ENCODE measurements at places on chromosomes 5 and 9.

GRCh38 chr9:120394058-120394669 lies 185.8 kb downstream of the CDK5RAP2 start:
- DNase-seq = peak; percentile 72

DNA sequence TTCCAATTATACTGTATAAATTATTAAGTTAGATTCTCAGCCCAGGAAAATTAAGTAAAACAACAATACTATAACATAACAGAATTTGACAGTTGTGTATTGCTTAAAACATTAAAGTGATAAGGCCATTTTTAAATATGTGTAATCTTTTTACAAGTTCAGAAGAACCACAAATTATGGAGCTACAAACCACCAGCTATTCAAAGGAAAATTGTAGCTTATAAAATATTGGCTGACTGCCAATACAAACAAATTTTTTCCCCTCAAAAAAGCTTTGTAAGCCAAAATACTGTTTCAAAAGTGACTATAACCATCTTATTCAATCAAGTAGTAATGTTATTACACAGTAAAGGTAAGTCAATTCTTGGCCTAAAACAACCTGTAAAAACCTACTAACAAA lies 21.9 kb downstream of the STRBP start:
- DNase-seq = no peak

- DNase-seq = no peak
These were observed 5.0 kb upstream of the C1QTNF3 start for GRCh38 chr5:34047774-34048572.

GRCh38 chr5:171640480-171640879 lies 145.1 kb upstream of the SMIM23 start:
- DNase-seq = no peak

DNA sequence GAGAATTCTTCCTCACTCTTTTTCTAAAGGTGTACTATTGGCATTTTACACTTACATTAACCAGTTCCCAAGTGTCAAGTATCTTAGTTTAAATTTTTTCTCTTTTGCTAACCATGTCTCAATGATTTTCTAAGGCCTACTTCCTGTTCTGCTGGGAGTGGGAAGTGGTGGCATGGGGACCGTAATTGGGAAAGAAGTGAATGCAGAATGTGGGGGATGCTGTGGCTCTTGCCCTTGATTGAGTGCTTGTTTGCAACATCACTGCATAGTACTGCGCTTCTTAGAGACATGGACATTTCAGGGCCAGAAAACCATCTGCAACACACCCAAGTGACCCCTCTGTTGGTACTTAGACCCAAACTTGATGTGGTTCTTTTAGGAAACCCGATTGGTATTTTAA lies 32.8 kb downstream of the MRRF start:
- DNase-seq = no peak

- DNase-seq = no peak
These were observed 1.0 kb downstream of the MSX2 start for GRCh38 chr5:174725261-174725990.

GRCh38 chr9:80498001-80498555 lies 926.3 kb downstream of the TLE4 start:
- DNase-seq = no peak

GRCh38 chr9:89912605-89912953 lies 307.8 kb downstream of the GADD45G start:
- no peak for DNase-seq

DNA sequence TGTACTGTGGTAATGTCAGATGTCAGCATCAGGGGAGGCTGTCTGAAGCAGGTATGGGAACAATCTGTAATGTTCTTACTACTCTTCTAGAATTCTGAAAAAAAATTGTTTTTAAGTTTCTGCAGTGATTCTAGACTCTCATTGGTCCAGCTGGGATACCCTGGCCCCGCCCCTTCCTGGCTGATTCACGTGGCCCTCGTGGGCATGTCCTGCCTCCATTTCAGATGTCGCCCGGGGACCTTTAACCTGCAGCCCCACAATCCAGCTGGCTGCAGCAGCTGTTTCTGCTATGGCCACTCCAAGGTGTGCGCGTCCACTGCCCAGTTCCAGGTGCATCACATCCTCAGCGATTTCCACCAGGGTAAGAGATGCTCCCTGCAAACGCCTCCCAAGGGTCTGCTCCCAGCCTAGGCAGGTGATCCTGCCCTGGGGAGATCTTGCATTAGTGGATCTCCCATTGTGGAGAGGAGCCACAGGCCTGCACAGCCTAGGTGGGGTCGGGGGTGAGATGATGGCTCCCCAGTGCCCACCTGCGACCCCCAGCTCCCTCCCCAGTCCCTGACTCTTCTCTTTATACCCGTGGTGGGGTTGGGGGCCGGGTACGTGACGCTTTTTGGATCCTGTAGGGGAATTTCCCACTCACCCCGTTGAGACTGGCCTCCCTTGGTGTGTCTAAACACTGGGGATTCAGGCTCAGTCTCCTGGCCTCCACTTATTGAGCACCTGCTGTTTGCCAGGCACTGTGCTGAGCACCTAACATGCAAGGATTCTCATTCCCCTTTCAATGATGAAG lies 36.5 kb downstream of the LAMC3 start:
- no peak for DNase-seq

DNA sequence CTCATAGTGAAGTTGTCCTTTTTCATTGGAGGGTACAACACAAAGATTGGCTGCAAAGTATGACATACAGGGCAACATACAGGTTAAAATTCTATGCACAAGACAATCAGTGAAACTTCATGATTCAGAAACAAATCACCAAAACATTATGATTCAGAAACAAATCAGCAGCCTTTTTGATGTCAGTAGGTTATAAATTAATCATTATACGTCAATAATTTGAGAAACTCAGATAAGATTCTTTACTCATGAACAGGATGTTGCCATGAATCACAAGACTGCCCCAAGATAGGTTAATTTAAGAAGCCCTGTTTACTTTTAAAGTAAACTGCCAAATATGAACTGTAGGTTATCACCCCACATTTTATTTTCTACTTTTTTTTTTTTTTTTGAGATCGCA lies 62.2 kb upstream of the IL33 start:
- no peak for DNase-seq

DNA sequence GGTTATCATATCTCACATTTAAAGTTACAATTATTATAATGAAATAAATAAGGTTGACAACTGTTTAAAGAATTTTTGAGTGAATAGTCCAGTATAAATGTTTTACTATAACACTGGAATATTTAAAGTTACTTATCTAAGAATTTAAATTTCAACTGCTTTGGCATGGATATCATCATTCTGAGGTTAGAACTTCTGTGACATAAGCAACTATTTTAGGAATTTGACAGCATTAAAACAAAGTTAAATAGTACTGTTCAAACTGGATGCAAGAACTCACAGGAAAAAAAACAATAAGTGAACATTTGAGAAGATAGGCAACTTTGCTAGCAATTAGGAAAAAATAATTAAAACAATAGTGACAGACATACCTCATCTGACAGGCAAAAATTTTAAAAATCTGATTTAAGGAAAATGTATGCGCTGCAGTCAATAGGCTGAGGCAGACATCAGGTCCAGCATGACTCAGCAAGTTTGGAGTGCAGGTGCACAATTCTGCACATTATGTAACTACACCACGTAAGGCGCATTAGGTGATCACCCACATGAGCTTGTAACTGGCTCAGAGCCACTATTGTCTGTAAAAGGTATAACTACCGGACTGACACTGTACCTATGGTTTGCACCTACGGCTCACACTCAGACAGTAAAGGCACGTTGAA lies 180.6 kb downstream of the PDE4D start:
- DNase-seq = no peak

DNA sequence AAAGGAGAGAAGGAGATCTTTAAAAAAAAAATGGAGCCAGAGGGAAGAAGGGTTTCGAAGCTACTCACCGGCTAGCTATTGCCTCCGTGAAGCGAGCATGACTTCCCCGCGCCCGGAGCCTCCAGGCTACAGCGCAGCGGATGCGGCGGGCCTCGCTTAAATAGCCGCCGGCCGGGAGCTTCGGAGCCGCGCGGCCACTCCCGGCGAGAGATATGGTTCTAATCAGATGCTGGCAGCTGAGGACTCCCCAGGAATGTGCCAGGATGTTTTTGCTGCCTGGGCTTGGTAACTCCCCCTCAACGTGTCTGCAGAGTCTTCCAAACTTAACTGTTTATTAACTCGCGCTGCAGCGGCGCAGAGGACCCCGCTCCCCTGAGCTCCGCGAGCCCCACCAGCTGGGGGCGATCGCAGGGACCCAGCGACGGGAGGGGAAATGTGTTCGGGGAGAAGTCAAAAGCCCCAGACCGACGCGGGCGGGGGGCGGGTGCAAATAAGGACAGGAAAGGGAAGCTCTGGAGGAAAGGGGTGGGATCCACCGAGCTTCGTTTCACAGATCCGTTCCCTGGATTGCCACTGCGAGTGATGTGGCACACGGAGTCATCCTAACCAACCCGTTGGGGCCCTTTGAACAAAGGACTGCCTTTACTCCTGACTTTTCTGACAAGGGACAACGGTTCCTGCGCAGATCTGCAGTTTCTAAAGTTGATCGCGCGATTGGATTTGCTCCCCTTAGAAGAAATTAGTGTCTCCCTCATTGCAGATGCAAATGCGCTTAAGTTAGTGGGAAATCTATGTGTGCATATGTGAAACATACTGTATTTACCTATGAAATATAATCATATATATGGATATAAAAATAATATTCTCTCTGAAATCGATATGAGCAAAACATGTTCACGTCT lies at the start of gene DAB2:
Gene DAB2 (minus strand): TSS at position 245 of the 902 bp plus-strand sequence. CDS start 30,660 bp downstream, outside the sequence.
- peak; percentile 91 for DNase-seq

- peak; percentile 90 for DNase-seq
These were observed 51.9 kb downstream of the TGFBI start for GRCh38 chr5:136080483-136081216.

DNA sequence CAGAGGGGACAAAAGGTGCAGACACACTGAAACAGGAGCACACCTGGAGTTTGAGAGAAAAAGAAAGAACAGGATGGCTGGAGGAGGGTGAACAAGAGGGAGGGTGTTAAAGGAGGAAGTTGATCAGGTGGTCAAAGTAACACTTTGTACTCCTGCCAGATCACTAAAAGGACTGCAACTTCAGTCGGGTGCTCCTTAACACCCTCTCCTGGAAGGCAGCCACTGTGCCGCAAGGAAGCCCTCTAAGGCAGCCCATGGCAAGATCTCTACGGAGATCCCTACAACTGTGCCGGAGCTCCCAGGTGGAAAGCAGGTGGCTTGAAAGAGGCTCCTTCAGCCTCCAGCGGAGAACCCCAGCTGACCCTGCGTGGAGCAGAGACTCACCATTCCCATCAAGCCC lies 124.4 kb upstream of the MSX2 start:
- DNase-seq = no peak
